ENCODE measurements at places on chromosomes 1 and 21.

- DNase-seq: no peak
Observed at GRCh38 chr21:41349126-41349525, 12.7 kb upstream of the MX2 start.

DNA sequence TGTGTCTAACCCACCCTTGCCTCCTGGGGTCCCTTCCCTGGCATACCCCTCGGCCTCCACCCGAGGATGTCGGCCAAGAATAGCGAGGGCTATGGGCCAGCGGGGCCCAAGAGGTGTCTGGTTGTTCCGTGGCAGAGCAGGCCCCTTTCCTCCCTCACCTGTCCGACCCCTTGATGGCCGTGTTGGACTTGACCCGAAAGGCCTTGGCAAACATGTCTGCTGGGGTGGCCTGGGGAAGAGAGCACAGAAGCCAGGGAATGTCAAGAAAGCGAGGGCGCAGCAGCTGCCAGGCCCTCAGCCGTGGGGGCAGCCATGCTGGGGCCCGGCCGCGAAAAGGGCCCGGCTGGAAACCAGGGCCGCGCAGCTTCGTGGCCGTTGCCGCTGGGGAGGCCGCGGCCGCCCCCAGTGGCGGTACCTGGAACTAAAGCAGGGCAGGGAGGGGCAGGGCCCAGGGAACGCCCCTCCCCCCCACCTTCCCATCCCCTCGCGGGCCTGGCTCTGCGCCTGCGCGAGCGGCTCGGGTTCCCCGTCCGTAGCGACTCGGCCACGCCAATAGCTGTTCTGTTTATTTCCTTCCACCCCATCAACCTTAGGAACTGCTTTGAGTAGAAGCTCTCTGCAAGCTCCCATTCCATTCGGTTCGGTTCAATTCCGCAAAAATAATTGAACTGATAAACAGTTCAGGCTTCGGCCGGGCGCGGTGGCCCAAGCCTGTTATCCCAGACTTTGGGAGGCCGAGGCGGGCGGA is at the start of gene EIF2D:
Gene EIF2D (minus strand): TSS at position 337 of the 748 bp plus-strand sequence. CDS start 123 bp downstream, at position 214.
- peak; percentile 94 for DNase-seq

GRCh38 chr1:11697188-11697892 is 5.8 kb downstream of the DRAXIN start:
- DNase-seq: no peak

- no peak for DNase-seq
Observed at GRCh38 chr1:101975371-101975770, 21.4 kb downstream of the OLFM3 start.

DNA sequence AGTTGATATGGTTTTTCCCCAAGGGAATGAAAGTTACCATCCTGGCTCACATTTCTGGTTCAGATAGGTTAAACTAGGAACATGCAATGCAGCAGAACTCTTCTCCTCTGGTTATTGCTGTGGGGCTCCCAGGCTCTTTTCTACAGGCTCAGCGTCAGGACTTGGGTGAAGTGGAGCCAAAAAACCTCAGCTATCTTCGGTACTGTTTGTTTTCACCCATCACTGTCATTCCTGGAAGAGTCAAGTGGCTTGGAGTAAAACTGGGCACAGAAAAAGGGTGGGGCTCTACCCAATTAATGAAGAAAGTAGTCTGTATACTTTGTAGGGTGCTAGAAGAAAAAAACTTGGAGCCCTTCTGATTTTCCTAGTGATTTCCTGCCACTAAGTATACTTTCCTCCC is 9.4 kb downstream of the WNT2B start:
- no peak for DNase-seq

- peak; percentile 53 for DNase-seq
Observed at GRCh38 chr1:26225033-26225831, 8.8 kb upstream of the CEP85 start.

DNA sequence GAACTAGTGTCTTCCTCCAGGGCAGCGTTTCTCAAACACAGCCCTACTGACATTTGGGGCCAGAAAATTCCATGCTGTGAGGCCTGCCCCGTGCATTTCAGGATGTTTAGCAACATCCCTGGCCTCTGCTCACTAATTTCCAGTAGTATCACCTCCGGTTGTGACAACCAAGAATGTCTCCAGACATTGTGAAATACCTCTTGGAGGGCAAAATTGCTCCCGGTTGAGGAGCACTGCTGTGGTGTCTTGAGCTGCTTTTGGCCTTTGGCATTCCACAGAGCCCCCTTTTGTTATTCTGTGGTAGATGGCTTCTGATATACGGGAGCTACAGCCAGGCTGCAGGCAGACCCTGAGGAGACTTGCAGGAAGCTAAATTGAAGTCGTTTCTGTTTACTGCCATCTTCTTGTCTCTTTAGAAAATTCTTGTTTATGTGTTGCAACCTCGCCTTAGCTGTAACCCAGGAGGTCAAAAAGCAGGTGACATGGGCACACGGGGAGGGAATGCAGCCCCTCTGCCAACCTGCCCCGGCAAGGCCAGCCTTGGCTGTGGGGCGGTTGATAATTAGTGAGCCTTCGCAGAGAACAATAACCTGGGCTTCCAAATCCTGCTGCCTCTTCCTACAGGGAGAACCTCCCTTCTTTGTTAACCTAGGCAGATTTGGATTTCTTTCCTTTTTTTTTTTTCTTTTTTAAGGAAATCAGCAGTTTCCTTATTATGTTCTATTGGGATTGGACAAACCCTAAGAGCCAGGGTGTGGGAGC is 74.7 kb upstream of the AKT3 start:
- DNase-seq: no peak

DNA sequence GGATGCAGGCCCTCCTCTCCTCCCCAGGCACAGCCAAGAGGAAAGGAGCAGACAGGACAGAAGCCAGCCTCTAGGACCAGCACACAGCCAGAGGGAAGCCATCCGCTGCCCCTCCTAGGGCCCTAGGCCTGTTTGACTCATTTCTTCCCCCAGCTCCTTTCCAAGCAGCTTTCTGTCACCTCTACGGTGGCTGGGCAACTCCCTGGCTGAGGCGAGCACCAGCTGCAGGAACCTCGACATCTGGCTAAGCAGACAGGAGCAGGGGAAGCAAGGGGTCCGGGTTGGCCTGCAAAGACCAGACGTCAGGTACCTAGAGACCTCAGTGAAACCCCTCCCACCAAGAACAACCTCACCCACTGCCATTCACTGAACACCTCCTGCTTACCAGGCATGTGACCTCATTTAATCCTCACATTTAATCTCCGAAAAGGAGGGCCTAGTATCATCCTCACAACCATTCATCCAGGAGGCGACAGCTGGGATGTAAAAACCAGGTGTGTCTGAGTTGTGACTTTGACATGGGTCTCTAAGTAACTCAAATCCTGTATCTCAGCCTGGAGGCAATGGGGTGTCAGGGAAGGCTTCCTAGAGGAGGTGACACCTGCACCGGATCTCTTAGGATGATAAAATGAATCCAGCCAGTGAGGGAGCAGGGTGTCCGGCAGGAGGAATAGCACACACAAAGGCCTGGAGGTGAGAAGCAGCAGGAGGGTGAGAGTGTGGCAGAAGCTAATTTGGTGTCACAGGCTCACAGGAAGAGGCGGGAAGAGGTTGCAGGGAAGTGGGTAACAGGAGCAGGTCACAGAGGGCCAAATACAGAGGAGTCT is 5.9 kb downstream of the LRP8 start:
- DNase-seq: no peak

GRCh38 chr1:207959141-207959825 is 48.4 kb upstream of the CD34 start:
- DNase-seq: no peak

DNA sequence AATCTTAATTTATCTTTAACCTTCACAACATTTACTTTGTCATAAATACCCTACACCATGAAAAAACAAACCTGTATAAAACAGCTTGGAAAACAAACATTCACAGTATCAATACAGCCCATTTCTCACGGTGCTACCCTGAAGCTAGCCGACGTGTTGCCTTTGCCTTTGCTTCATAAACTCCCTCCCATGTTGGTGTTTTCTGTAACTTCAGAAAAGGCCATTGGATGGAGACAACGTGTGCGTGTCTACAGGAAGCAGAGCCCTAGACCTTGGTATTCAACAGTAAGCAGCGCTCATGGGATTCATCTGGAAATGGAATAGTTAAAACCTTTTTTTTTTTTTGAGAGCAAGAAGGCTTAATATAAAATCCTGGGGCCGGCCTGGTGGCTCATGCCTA is 7.2 kb upstream of the PRDM15 start:
- DNase-seq: no peak

- no peak for DNase-seq
Observed at GRCh38 chr1:53520481-53520880, 61.3 kb downstream of the DMRTB1 start.

GRCh38 chr1:214505134-214505533 is 46.3 kb downstream of the PTPN14 start:
- no peak for DNase-seq

DNA sequence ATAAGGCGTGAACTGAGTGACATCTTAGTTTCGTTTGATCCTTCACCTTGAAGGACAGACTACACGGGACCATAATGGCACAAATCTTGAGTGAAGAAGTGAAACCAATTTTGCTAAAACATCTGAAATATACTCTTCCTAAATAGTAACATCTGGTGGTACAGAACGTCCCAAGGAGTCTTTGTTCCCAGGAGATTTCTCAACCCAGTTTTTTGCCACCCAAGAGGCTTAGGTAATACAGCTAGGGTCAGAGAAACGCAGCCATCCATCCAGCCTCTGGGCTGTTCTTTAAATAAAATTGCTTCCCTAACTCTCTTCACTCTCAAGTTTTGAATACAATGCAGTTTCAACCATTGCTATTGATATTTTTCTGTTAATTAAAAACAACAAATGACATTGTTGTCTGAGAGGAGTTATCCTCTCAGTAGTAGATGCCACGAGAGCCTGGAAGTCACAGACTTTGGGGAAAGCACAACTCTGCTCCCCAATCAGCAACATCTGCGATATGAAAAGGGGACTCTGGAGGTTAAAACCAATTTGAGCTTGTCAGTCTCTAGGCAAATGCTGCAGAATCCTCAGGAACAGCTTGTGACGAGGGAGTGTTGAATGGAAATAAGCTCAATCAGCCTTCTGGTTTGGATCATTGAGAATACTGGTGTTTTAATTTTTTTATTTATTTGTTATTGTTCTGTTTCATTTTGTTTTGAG is 394.3 kb upstream of the ADGRL2 start:
- no peak for DNase-seq

DNA sequence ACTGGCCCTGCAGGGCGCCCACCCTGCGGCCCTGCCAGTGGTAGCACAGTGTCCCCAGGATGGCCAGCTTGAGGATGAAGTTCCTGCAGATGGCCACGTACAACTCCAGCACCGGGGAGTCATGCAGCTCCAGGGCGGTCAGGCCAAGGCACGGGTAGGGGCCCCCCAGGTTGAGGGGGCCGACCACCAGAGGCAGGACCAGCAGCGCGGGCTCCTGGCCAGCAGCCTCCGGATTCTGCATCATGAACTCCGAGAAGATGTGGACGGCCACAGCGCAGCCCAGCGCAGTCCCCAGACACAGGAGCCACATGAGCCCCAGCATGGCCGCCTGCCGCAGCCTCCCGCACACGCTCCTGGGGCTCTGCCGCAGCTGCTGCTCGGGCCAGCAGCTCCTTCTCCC is 41.0 kb downstream of the ZNF691 start:
- DNase-seq: no peak

GRCh38 chr1:3639397-3639911 is 10.4 kb downstream of the WRAP73 start:
- DNase-seq: no peak

- DNase-seq: peak; percentile 97
Observed at GRCh38 chr1:203289281-203289981, 15.9 kb upstream of the BTG2 start.

- DNase-seq: no peak
Observed at GRCh38 chr1:178724376-178724727, 692 bp upstream of the RALGPS2 start.

DNA sequence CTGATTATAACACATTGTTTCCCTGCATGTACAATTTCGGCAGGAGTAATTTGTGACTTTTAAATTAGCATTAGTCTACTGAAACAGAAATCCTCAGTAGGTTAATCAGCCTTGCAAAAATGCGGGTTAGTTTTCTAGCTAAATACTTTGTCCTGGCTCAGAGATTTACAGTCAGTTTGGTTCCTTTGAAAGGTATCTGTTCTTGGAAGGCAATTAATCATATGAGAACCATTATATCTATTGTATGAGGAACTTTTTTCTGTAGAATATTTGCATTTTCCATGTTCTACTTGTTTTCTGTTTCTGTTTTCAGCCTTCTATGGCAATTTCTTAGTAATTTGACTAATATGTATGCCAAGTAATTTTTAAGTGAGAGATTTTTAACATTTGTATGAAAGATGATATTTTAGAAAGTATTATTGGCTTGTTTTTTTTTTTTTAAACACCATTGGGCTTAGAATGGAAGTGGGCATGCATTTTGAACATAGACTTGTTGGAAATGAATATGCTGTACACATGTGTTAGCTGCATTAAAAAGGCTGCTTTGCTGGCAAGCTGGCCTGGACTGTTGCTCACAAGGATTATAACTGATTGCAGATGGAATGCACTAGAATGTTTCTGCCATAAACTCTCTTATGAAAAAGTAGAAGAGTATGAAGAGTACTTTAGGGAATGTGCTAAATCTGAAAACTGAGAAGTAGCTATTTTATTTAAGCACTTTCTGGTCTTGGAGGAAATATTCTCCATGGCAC is 26.2 kb downstream of the KIF1B start:
- DNase-seq: no peak

- DNase-seq: no peak
Observed at GRCh38 chr1:116387551-116387950, 14.5 kb downstream of the ATP1A1 start.

GRCh38 chr21:37530901-37531351 is 164.4 kb downstream of the DYRK1A start:
- DNase-seq: no peak

GRCh38 chr1:173330149-173330951 is 123.2 kb upstream of the TNFSF4 start:
- DNase-seq: no peak

DNA sequence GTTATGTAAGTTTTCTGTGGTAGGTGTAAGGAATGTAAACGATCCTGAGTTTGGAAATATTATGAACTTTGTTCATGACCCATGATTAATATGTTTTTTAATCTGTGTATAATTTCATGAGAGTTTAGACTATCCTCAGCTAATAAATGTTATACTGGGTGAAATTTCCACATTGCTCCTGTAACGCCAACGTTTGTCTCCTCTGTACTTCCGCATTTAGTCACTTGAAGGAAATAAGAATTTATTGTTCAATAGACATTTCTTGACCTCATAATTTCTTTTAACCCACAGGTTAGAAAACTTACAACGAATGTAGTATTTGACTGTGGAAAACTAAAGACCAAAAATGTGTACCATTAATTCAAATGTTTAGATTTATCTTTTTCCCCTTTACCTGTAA is 876 bp downstream of the KCNJ15 start:
- no peak for DNase-seq

GRCh38 chr21:43864962-43865539 is at the start of gene AGPAT3:
AGPAT3 (plus strand) TSS chr21:43865223; CDS start chr21:43959682, 94,459 bp downstream.
- DNase-seq: peak; percentile 36

GRCh38 chr1:151803915-151804314 is 1.3 kb downstream of the LINGO4 start:
- DNase-seq: no peak

- DNase-seq: no peak
Observed at GRCh38 chr21:46214478-46215340, 13.9 kb downstream of the LSS start.
